ENCODE measurements at places on chromosomes 5 and 9.

DNA sequence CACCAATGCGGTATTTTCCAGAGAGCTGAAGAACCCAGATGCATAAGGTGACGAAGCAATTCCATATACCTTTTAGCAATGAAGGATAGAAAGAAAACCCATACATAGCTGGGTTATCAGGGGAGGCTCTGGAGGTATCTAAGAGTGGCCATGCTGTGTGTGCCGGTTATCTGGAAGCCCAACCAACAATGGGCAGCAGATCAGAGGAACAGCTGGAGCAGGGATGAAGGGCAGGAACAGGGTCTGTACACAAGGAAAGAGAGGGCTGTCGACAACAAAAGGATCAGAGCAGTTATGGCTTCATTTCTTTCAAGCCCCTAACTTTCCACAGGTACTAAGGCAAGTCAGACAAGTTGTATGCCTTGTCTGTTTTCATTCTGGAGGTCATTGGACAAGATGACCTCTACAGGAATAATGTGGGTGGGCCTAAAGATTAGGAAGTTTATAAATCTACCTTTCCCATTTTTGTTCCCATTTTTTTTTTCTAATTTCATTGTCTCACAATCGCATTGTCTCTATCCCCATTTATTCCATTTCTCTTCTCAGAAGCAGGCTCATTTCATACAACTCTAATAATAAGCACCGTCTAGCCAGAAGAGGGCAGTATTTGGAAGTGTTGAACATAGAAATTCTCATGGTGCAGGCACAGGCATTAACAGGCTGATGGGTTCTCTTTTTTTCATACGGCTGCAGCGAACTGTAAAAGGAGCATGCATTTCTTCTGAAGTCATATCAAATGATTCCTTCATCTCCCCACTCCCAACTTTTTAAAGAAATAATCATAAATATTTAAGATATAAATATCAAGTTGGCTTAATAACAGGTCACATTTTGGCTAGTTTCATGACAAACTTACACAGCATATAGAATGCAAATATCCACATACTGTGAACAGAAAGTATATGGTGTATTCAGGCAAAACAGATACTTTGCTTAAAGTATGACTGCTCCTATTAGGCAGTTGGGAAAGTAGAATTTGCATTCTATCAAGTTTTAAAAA, 63.5 kb downstream of the ZNF474 start:
- DNase-seq, result no peak

- DNase-seq, result peak; percentile 63
Measured at GRCh38 chr9:124502711-124503702, 4.2 kb downstream of the NR5A1 start.

- DNase-seq, result no peak
Measured at GRCh38 chr5:111769541-111769940, 12.5 kb upstream of the NREP start.

GRCh38 chr9:81826517-81826906, 101.7 kb upstream of the SPATA31D4 start:
- no peak for DNase-seq

- DNase-seq, result no peak
Measured at GRCh38 chr5:218457-219291, 554 bp downstream of the SDHA start.

GRCh38 chr9:112380102-112380824, at the start of gene HSDL2:
HSDL2 (plus strand) TSS chr9:112380108; CDS start chr9:112380164, 56 bp downstream.
- no peak for DNase-seq

DNA sequence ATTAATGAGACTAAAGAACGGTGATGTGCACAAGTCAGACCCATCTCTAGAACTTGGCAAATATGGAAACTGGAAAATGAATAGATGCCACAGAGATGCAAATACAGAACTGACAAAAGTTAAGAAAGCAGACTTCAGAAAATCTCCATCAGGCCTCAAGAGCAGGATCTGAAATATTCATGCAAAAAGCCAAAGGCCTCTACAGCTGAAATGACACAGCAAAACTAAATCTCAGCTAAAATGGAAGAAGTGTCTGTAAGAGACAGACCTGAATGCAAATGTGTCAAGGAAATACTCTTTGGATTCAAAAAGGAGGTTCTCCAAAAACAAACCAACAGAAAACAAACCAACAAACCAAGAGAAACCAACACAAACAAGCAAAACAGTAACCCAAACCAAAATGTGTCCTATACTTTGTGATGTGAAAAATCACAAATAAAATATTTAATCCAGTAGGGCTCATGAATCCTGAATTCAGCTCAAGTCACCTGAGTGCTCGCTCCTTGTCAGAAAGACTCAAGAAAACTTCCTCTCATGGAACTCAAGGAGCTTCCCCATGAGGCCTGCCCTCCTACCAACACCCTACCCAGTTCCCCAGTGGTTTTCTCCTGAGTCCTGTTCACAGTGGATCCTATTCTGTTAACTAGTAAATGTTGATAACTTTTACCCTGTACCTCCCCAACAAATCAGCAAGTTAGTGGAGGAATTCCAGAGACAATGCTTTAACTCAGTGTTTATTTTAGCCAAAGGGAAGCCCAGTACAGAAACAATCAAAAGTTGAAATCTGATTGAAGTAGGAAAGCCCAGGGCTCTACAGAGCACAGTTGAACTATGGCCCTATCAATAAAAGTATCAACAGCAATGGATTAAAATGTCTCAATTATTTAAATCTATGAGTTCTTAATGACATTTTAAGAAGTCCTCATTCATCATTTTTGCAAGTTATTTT, 14.6 kb downstream of the MRPS27 start:
- DNase-seq, result no peak

DNA sequence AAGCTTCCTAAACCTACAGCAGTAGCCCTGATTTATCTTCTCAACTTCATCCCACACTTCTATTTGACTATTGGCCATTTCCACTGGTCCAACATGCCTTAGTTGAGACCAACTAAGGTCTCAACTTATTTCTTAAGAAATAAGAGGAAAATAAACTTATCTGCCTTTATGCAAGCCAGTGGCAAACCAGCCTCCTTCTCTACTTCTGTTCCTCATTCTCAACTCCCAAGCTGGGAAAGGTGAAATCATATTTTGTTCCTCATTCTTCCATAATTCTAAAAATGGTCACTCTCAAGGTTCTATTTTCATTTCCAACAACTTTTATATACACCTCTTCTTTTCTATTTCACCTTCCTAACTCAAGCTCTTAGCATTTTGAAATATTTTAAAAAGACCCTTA, 149.6 kb upstream of the C9orf72 start:
- DNase-seq, result no peak

DNA sequence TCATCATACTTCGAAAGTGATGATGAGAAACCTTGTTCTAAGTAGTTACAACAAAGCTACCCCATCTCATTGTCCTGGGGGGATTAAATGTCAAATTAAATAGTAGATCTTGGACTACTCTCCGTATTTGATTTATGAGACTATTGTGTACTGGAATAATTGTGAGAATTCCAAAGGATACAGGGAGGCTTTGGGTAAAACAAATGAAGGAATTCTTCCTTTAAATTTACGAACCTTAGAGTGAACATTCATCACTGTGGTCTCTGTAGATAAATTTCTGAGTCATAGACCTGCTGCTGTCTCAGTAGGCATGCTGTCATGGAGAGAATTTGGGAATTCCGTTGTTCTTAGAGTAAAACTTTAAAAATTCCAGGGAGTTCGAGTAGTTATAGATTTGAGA, 836.2 kb downstream of the DNAH5 start:
- DNase-seq, result no peak

DNA sequence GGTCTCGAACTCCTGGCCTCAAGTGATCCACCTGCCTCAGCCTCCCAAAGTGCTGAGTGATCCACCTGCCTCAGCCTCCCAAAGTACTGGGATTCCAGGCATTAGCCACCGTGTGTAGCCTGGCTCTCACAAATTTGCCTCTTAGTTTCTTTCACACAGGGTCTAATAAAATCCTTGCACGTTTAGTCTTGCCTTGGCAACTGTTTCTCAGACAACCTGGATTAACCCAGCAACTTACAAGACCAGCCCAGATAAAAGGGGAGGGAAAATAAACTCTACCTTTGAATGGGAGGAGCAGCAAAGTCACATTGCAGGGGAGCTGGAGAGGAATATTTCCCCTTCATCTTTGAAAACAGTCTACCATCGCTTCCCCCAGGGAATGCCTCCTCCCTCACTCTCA, 29.3 kb upstream of the GNA14 start:
- no peak for DNase-seq

DNA sequence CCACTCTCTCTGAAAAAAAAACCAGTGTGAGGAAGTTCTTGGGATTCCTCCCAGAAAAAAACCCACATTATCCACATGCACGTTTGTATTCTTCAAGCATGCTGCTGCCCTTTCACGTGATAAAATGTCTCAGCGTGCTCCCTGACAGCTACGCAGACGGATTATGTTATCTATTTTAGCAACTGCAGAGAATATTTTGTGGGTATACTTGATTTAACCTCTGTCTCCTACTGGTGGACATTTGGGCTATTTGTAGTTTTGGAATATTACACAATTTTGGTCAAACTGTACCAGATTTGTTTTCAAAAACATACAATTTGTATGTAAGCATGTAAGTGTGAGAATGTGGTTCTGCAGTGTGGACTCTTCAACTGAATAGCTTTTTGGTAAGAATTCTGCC, 10.7 kb downstream of the PRRC2B start:
- no peak for DNase-seq

DNA sequence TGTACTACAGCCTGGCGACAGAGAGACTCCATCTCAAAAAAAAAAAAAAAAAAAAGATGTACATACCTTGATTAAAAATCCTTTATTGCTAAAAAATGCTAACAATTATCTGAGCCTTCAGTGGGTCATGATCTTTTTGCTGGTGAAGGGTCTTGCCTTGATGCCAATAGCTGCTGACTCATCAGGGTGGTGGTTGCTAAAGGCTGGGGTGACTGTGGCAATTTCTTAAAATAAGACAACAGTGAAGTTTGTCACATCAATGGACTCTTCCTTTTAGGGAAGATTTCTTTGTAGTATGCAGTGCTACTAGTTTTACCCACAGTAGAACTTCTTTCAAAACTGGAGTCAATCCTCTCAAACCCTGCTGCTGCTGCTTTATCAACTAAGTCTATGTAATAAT, 33.9 kb upstream of the OTULINL start:
- DNase-seq, result no peak

- peak; percentile 60 for DNase-seq
Measured at GRCh38 chr5:178336889-178337288, 104.3 kb upstream of the PHYKPL start.

DNA sequence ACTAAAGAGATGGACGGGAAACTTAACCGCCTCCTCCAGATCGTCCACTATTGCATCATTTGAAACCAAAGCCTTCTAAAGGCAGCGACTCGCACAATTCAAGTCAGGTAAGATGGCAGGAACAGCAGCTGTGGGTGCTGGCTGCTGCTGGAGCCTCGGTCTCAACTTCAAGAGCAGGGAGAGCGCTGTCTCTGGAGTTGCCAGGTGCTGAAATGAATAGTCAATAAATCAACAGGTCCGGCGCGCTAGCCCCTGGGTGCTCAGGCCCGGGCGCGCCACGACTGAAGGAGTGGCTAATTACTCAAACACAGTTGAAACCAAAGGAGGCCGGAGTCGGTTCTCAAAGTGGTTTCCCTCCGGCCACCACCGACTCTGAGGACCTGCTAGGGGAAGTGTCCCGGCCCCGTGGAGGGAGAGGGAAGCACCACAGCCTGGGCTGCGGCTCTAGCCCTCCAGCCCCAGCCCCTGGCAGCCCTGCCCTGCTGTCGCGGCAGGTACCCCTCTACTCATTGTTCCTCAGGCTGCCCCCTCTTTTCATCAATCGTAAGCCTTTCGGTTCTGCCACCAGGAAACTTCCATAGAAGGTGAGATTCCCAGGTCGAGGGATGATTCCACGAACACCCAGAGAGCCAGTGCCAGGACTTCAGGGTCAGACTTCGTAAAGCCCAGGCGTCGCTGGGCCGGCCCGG, 804 bp downstream of the TTC39B start:
- peak; percentile 65 for DNase-seq

GRCh38 chr9:126516936-126517832, 96.5 kb upstream of the LMX1B start:
- DNase-seq, result peak; percentile 71

GRCh38 chr5:156446526-156446925, 119.6 kb downstream of the SGCD start:
- no peak for DNase-seq

DNA sequence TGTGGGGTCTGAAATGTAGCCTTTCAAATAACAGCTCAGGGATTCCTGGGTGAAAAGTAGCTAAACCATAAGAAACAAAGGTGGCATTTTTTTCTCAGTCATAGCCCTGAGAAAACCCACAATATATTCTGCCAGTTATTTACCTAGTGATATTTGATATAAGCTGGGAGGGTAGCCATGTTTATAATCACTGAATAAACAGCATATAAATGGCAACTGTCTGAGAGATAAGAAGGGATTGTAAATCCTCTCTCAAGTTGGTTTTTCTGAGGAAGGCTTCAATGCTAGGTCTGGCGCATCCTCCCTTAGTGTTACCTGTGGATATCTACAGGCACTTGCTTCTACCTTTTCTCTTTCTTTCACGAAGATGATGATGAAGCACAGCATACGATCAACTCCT, 1080.5 kb upstream of the DMAC1 start:
- no peak for DNase-seq

DNA sequence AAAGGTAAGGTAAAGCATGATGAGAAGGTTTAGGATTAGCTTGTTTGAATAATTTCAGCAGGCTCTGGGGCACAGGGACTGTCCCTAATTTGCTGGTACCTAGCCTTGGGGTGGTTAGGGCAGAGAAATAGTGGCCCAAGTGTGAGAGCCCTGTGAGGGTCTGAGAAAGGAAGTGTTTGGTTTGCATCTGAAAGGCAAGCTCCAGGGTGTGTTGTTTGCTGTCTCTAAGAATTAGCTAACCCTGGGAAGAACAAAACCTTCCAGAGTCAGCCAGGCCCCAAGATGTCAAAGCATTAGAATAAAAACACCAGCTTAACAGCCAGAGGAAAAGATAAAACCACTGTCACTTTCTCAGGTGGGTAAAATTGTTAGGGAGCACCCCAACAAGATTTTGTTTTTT, 31.0 kb downstream of the TMEM252 start:
- DNase-seq, result no peak

DNA sequence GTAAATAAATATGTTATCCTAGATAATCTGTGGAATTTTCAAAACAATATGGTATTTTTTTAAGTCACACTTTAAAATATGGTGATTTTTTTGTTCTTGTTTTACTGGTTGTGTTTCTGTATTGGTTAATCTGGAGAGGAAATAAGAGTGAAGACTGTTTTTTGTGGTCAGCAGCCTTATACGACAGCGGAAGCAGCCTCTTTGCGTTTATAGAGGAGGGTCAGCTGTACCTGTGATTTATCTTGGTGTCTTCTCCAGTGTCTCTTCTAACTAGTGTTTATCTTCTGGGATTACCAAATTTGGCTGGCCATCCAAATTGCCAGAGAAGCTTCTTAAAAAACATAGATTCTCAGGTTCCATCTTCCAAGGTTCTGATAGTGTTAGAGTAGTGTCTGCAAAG, 58.7 kb downstream of the ICE1 start:
- no peak for DNase-seq

DNA sequence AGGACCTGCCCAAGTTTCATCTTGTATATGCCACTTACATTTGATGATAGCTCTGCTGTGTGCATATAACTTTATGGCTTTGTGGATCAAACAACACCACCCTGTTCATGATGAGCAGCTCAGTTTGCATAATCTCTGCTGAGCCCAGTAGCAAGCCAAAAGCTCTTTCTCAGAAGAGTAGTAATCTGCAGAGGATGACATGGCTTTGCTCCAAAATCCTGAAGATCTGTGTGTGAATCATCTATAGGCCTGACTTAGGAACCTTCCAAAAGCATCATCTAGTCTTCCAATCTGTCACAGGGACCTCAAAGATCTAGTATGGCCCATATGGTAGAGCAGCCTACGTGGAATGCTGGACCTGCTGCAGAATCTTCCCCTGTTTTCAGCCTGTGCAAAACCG, 394.6 kb downstream of the PSAT1 start:
- no peak for DNase-seq

Measured in RWPE2 (cell line).